Esophagus squamous epithelium (tissue), 5 donors: ENCODE measurements at places on chromosomes 3 and 15.

DNA sequence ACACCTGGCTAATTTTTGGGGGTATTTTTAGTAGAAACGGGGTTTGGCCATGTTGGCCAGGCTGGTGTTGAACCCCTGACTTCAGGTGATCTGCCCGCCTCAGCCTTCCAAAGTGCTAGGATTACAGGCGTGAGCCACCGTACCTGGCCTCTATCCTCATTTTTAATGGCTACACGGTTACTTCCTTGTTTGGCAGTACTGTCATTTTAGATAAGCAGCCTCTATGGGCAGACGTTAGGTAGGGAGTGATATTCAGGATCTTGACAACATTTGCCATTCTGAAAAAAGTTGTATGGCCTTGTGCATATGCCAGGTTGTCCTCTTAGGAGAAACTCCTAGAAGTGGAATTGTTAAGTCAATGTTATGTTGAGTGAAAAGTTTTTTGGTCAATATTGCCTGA is 141.7 kb downstream of the ITPR1 start:
- DNase-seq, result no peak

GRCh38 chr3:183824761-183825455 is 469 bp downstream of the MAP6D1 start:
- no peak for DNase-seq

GRCh38 chr15:26038693-26039092 is 175.6 kb upstream of the ATP10A start:
- DNase-seq, result no peak

DNA sequence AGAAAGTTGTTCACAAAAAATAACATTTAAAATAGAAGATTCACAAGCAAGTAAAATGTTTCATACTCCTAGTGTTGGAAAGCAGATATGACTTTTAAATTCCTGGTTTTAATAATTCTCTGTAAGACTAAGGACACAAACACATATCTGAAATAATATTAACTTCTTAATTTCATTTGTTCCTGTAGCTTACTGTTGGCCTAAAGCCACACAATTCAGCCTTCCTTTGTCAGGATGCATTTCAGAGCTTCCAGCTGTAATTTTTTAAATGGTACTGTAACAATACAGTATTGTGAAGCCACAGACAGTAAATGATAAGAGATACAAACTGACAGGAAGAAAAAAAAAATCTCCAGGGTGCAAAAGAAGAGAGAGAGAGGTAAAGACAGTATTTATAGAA is 84.2 kb downstream of the TMCC1 start:
- no peak for DNase-seq

- DNase-seq, result no peak
Observed at GRCh38 chr15:47577000-47577399, 140.3 kb upstream of the SEMA6D start.

DNA sequence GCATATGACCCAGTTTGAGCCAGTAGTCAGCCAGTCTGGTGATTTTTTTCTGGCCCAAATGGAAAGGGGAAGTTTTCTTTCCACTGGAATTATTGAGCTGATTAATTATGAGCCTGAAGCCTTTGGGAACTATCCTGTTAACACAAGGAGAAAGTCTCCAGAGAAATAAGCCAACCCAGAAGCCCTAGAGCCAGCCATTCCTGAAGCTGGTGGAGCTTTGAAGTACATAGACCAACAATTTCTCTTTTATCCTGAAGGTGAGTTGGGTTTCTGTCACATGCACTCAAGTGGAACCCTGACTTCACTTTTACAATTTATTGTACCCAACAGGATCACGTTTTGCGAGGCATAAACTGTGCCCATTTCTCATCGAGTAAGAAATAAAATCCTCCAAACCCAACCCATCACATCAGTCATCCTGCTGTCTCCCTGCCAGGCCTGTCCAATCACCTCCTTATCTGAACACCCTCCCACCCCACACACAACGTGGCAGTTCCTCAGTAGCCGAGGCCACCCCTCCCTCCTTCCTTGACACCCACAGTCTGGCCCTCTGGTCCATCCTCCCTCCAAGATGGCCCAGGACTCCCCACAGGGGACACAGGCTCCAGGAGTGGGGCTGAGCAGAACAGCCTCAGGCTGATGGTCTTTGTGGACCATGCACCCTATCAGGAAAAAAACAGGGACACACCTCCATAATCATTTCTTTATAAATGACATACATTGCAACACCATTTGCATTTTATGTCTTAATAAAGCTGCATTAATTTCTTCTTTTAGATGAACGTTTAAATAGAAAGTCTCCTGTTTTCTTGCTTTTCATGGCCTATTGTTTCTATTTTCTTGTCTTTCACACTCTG is 55.7 kb upstream of the GATA2 start:
- no peak for DNase-seq

GRCh38 chr3:26099692-26100091 is 309.8 kb downstream of the OXSM start:
- no peak for DNase-seq

- no peak for DNase-seq
Observed at GRCh38 chr3:34851137-34851536, 788.2 kb upstream of the ARPP21 start.

GRCh38 chr3:60402931-60403330 is 848.3 kb downstream of the FHIT start:
- no peak for DNase-seq

GRCh38 chr3:54882129-54882833 is 45.6 kb downstream of the LRTM1 start:
- DNase-seq, result no peak

- no peak for DNase-seq
Observed at GRCh38 chr3:108053067-108053466, 37.8 kb downstream of the CD47 start.

- DNase-seq, result no peak
Observed at GRCh38 chr3:151421938-151422337, 37.4 kb upstream of the P2RY12 start.

- DNase-seq, result no peak
Observed at GRCh38 chr3:150273396-150273795, 134.7 kb upstream of the TSC22D2 start.

GRCh38 chr15:41024885-41025284 is 71.6 kb downstream of the CHAC1 start:
- DNase-seq, result no peak

DNA sequence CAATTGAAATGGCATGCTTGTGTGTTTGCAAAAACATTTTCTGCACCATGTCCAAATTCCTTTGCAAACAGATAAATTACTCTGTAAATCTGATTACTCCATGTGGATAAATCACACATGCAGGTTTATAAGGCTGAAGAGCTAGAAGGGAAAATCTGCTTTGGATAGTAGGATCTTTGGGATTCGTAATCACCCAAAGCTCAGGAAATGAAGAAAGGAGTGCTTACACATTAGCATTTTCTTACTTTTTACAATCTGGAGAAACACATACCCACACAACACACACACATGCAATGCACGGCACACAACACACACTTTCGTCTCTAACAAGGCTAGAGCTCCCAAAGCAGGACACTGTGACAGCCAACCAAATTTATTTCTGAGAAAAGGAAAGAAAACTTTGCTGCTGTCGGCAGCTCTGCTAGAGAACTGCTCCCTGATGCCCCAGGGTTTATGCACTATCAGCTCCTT is 2.1 kb downstream of the LSAMP start:
- no peak for DNase-seq

DNA sequence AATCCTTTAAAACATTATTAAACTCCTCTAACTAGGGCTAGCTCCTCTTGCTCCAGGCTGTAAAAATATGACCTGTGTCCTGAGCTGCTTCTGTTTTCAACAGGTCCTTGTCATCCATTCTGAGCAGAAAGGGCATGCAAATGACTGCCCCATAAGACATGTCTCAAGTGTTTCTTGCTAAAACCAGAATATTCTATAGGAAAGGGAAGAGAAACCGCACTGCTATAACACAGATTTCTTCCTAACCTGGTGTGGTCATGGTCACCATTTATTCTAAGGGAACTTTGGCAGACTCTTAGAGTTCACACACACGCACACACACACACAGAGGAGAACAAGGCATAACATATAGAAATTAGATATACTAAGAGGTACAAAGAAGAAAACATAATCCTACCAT is 34.2 kb upstream of the B3GNT5 start:
- DNase-seq, result no peak

DNA sequence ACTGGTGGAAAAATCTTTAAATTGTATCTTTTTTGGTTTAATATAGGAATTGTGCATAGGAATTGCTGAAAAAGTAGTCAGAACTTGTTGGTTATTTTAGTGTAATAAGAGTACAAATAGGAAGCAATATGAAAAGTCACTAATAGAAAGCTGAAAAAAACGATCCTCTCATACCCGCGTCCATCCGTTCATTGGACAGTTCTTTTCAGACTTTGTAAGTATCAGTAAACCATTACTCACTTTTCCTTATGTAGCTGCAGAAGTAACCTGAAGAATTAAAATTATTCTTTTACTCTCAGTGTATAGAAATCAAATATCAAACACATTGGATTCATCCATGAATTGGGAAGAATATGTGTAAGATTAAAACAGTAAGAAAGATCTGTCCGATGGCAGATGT is 4.4 kb downstream of the FNDC3B start:
- no peak for DNase-seq

GRCh38 chr15:76107169-76107568 is 47.4 kb downstream of the TMEM266 start:
- DNase-seq, result no peak

DNA sequence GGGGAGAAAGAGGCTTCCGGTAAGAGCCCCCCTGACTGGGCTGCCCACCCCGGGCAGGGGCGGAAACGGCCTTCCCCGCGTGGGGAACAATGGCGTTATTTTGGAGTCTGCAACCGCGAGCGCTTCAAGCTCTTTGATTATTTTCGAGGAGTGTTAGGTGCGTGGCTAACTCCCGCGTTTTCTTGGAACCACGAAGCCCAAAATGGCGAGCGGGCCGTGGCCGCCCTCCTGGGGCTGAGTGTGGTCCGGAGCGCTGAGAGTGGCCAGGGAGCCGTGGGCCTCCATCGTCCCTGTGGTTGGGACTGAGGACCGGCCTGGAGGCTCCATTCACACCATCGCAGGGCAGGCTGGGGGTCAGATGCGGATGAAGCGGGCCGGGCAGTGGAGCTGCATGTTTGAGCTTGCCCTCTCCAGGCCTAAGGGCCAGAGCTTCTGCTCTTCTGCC is 44.6 kb upstream of the POLG start:
- no peak for DNase-seq

DNA sequence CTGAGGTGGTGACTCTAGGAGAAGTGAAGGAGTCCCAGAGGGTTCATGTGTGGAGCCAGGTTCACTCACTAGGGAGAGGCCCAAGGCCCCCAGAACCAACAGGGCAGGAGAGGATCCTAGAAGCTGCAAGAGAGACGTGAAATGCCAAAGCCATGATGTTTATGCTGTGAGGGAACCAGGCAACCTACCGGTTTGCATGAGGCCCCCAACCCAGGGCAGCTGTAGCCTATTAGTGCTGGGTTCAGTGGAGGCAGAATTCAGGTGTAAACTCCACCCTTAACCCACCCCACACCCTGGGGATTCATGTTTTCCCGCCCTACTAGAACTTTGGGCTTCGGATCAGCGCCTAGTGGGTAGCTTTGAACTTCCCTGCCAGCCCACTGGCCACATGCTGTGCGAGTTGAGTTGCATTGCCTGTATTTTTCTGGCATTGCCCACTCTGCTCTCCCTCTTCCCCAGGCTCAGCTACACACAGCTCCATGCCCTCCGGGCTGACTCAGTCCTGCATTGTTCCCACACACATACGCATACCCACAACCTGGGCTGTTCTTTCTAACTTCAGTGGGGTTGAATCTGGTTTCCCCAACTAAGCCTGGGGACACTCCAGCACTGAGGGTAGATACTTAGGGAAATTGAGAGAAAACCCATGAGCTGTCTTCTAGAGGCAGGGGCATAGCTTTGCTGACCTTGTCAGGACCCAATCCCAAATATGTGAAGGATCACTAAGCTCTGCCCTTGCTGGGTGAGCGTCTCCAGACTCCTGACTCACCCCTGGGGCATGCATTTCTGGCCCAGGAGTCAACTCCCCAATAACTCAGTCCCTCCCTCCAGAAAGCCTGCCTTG is 2.0 kb upstream of the ZBTB47 start:
- DNase-seq, result no peak
